ENCODE measurements at places on chromosomes 5 and 9.

DNA sequence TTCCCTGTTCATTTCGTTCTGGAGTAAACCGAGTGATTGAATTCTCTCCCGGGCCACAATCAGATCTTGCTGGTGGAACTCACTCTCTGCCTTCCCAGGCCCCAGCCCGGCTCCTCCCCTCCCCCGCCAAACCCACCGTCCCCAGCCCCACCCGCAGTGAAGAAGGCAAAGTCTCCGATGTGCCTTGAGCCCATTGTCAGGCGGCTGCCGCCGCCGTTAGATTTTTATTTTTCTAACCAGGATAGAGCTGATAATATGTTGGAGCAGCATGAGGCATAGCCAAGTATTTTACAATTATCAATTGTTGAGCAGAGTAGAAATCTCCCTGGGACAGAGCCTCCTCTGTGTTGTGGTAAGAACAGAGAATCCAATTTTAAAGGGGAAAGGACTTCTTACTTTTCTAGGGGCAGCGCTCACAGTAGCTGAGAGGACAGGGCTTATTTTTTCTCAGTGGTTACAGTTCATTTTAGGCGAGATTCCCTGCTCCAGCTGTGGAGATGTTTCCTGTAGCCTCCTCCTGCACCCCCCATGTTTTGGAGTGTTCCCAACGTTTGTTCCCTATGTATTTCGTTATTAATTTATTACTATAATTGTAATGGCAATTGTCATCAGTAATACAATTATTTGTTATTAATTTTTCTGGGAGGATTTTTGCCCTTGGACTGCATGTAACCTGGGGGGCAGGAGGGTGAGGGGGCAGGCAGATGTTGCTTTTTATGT lies 1.3 kb downstream of the PSAT1 start:
- H3K27me3 ChIP-seq, result no peaks in the 10 kb centered on the region
- peaks cover 11% of the 10 kb centered on the region for H3K4me1 ChIP-seq
- DNase-seq, result no peak

DNA sequence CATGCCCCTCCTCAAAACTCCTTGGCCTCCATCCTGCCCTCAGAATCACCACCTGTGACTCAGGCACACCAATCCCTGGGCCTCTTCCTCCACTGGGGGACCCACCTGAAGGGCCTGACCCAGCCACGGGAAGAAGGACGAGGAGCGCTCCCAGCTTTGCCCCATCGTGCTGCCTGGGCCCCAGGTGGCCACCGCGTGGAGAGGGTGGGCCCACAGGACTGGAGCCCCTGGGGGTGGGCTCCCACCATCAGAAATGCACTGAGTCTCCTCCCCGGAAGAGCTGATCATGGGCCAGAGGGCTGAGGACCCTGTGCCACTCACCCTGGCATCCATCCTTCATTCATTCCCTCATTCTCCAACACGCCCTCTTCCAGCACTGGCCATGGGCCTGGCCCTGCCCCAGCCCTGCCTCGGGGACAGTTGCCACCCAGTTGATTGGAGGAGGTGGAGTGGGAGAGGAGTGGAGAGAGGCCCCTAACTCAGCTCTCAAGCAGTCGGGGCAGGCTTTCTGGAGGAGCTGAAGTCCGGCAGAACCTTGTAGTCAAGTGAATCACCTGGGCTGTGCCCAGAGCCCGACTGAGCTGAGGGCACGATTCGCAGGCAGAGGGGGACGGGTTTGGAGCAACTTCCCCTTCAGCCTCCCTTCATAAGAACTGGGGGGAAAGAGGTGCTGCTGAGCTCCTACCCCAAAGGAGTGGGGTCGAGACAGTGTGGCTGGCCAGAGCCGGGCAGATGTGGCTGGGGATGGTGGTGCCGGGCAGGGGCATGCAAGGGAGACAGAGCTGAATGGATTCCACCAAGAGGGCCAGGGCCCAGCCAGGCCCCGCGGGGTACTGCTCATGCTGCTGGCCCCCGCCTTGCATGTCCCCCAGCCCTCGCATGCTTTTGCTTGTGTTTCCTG lies 29.6 kb downstream of the DNM1 start:
- H3K4me3 ChIP-seq, result no peak overlapping the region
- H3K36me3 ChIP-seq, result no peaks in the 10 kb centered on the region
- no peaks in the 10 kb centered on the region for H3K4me1 ChIP-seq
- no peak for DNase-seq

DNA sequence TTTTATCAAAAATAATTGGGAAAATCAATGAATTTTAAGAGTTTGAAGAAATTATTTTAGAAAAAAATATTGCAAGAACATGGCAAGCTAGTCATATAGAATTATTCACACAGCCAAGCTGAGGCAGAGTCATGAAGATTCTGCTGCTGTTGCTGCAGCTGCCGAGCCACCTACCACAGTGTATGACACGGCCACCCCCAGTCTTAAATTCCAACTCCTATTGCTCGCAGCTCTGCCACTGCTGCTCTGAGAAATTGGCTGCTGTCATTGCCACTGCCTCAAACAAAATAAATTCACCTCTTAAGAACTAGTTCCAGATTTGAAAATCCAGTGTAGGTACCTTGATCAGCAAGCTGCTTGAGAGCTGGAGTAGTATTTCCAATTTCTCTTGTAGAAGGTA lies 1318.8 kb upstream of the ACO1 start:
- H3K4me1 ChIP-seq, result no peaks in the 10 kb centered on the region
- no peak for DNase-seq
- H3K36me3 ChIP-seq, result no peaks in the 10 kb centered on the region
- no peaks in the 10 kb centered on the region for H3K27me3 ChIP-seq
- no peak overlapping the region for H3K4me3 ChIP-seq

DNA sequence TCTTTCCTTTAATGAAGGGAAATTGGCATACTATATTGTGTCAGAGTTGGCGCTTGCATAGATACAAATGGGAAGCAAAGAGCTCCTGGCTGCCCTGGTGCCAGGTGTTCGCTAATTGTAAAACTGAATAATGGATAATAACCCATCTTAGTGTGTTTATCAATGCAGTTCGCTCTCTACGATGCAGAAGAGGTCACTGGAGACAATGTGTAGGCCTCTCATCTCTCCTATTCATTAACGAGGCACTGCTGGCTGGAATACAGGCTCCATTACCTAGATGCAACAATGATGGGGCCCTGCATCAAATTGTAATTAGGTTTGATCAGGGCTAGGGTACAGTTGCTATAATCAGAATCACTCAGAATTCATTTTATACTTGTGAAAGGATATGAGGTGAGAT lies 171.0 kb downstream of the RMI1 start:
- H3K4me3 ChIP-seq, result no peak overlapping the region
- no peaks in the 10 kb centered on the region for H3K27me3 ChIP-seq
- H3K27ac ChIP-seq, result no peak overlapping the region
- H3K4me1 ChIP-seq, result no peaks in the 10 kb centered on the region
- no peak for DNase-seq

GRCh38 chr9:117815315-117815714 lies 111.1 kb downstream of the TLR4 start:
- no peak overlapping the region for H3K4me3 ChIP-seq
- no peak for DNase-seq
- H3K36me3 ChIP-seq, result no peaks in the 10 kb centered on the region
- no peaks in the 10 kb centered on the region for H3K4me1 ChIP-seq
- no peak overlapping the region for H3K27ac ChIP-seq
- H3K27me3 ChIP-seq, result no peaks in the 10 kb centered on the region

DNA sequence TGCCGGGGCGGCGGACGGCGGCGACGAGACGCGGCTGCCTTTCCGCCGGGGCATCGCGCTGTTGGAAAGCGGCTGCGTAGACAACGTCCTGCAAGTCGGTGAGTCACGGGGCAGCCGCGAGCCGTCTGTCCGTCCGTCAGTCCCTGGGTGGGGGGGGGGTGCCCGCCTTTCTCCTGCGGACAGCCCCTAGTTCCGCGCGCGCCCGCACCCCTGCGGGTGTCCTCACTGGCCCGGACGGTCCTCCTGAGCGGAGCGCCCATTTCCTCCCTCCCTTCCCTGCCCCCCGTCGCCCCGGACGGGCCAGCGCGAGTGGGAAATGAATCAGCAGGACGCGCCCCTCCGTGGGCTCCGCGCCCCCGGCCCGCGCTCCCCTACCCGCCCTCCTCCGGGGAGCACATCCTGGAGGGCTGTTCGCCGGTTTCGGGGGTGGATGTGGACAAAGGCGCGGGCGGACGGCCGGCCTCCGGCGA lies 828 bp downstream of the ZSWIM6 start:
- H3K27ac ChIP-seq, result peak overlapping the region; percentile 60
- no peak for DNase-seq
- H3K36me3 ChIP-seq, result no peaks in the 10 kb centered on the region
- H3K4me1 ChIP-seq, result peaks cover 37% of the 10 kb centered on the region

Data from keratinocyte (primary cell).